ENCODE measurements at places on chromosomes 13 and 19.

DNA sequence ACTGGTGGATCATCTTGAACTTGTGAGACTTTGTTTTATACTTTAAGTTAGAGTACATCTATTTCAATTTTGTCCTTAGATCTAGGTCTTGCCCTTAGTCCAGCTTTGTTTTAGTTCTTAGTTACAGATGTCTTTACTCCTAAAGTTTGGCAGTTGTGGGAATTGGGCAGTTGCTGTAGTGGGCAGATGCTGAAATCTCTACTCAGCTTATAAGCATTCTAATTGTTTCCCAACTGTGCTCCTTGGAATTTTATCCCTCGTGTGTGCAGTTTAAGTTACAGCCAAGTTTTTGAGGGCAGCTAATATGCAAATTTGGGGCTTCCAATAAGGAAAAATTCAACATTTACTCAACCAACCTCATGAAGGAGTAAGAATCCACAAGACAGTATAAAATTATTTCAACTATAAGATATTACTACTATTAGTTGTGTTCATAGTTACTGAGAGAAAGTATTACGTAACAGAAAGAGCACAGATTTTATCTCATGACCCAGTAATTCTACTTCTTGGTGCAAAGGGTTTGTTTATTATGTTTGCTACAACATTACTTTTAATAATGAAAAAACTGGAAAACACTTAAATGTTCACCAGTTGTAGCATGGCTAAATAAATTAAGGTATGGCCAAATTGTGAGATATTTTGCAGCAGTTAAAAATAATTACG, 32.9 kb downstream of the CCDC122 start:
- H3K27me3 ChIP-seq: no peaks in the 10 kb centered on the region
- H3K36me3 ChIP-seq: peaks cover 29% of the 10 kb centered on the region
- no peaks in the 10 kb centered on the region for H3K4me1 ChIP-seq
- no peak overlapping the region for H3K27ac ChIP-seq
- H3K4me3 ChIP-seq: no peak overlapping the region

DNA sequence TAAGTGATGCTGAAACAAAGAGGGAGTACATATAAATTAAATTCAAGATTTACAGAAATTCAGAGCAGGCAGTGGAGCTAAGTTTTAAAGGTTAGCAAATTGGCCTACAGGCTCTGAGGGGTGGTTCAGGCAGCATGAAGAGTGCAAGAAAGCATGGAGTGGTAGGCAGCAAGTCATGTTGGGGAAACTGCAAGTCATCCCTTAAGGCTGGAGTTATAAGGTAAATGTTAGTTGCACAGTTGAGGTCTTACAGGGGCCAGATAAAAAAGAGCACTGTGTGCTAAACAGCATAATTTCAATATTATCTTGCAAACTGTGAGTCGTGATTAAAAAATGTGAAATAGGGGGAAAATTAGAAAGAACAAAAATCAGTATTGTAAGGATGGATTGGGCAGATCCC, 106.2 kb downstream of the VWA8 start:
- H3K36me3 ChIP-seq: peaks cover 31% of the 10 kb centered on the region
- no peaks in the 10 kb centered on the region for H3K4me1 ChIP-seq
- no peaks in the 10 kb centered on the region for H3K27me3 ChIP-seq
- H3K27ac ChIP-seq: no peak overlapping the region
- H3K4me3 ChIP-seq: no peak overlapping the region

- peaks cover 47% of the 10 kb centered on the region for H3K4me1 ChIP-seq
- peak overlapping the region; percentile 77 for H3K27ac ChIP-seq
- H3K27me3 ChIP-seq: no peaks in the 10 kb centered on the region
- H3K36me3 ChIP-seq: peaks cover 7% of the 10 kb centered on the region
- peak; percentile 76 for DNase-seq
Observed at GRCh38 chr19:1131718-1132551, 28.1 kb downstream of the GPX4 start.

DNA sequence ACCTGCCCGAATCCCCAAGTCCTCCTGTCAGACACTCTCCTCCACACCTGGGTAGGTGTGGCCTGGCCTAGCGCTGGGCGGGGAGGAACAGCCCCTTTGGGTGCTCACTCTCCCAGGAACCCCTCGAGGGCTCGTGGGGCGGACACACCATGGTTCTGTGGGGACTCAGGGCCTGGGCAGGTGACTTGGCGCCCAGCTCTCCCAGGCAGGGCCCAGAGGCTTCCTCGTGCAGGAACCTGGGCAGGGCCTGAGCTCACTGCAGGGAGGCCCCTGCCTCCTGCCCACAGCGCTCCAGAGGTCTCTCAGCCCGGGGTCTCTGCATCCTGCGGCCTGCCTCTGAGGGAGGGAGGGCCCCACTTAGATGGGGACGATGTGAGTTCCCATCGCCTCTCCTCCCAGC, 11.9 kb downstream of the LSM4 start:
- H3K27me3 ChIP-seq: no peaks in the 10 kb centered on the region
- H3K36me3 ChIP-seq: peaks cover 57% of the 10 kb centered on the region
- H3K27ac ChIP-seq: no peak overlapping the region
- DNase-seq: no peak

DNA sequence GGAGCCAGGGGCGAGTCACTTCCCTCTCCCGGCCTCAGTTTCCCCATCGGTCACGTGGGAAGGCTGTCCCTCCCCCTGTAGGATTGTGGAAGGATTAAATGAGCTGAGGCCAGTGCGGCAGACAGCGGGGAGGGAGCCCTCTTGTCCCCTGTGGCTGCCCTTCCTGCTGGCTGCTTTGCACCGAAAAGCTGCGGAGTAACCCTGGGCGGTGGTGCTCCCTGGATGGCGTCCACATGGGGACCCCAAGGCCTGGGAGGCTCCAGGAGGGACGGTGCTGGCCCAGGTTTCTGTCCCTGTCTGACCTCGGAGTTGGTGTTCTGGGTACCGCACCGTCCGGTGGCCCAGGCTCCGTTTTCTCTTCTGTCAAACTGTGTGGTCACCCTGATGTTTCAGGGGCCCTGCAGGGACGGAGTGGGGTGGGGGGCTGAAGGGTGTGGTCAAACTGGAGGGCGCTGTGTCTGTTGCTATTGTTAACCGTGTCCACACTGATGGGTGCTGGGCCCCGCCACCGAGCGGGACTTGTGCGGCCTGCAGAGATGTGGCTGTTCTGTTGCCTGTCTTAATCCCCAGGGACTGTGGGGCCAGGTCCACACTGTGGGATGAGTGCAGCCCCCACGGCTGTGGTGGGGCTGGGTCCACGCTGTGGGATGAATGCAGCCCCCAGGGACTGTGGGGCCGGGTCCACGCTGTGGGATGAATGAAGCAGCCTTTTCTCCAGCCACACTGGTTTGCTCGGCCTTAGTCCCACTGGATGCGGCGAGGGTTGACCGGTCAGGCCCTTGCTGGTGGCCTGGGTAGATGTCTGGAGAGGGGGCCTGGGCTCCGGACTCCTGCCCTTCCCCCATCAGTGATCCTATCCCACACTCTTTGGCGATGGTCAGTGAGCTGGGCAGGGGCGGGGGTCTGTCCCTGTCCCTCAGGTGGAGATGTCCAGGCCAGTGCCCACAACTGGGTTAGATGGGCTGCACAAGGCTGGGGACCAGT, 6.9 kb downstream of the GNA11 start:
- no peaks in the 10 kb centered on the region for H3K27me3 ChIP-seq
- no peaks in the 10 kb centered on the region for H3K36me3 ChIP-seq
- no peak overlapping the region for H3K4me3 ChIP-seq
- H3K4me1 ChIP-seq: peaks cover 30% of the 10 kb centered on the region

- H3K4me1 ChIP-seq: no peaks in the 10 kb centered on the region
- H3K4me3 ChIP-seq: no peak overlapping the region
- no peak for DNase-seq
- no peaks in the 10 kb centered on the region for H3K36me3 ChIP-seq
- peaks cover 14% of the 10 kb centered on the region for H3K27me3 ChIP-seq
- H3K27ac ChIP-seq: no peak overlapping the region
Observed at GRCh38 chr19:39631626-39632025, 24.1 kb upstream of the LGALS16 start.

DNA sequence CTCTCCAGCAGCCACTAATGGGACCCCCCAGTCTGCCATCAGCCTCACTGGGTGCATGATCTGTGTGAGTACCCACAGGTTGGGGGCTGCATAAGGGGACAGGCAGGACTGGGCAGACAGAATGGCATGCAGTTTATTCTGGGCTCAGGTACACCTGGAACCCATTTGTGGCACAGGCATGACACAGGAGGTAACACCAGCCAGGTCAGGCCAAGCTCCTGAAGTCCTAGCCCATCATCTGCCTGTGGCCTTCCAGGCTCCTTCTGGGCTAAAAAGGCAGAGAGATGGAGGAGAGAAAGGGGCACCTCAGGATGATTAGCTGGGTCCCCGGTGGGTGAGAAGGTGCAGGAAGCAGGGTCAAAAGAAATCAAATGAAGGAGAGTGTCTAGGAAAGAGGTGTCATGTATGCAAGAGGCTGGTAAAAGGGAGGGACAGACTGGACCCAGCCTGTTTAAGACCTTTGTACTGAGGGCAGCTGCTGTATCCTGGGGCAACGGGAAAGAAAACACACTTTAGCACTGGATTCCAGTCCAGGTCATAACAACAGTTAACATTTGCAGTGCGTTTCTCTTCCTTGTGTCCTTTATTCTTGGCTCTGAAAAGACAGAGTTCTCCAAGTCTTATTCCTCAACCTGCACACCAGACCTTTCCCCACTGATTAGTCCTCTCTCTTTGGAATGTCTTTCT, 20.2 kb upstream of the DGKH start:
- H3K27me3 ChIP-seq: peaks cover 16% of the 10 kb centered on the region
- no peaks in the 10 kb centered on the region for H3K4me1 ChIP-seq
- H3K27ac ChIP-seq: no peak overlapping the region
- DNase-seq: no peak
- H3K36me3 ChIP-seq: no peaks in the 10 kb centered on the region

- DNase-seq: no peak
- H3K4me1 ChIP-seq: peaks cover 10% of the 10 kb centered on the region
- peaks cover 14% of the 10 kb centered on the region for H3K27me3 ChIP-seq
- H3K4me3 ChIP-seq: no peak overlapping the region
- H3K36me3 ChIP-seq: no peaks in the 10 kb centered on the region
Observed at GRCh38 chr19:9130965-9131364, 4.2 kb upstream of the OR7G3 start.
